Thoracic aorta (tissue), 2 donors: ENCODE measurements at places on chromosomes 11 and 22. TPM values are rescaled to one million over a fixed set of nuclear protein-coding genes. Genes with fewer than 3 reads are reported as not detected.

Gene APOBEC3H
- not detected for total RNA-seq

GRCh38 chr22:30033901-30034300 is 46.4 kb upstream of the HORMAD2 start:
- no peak overlapping the region for H3K4me3 ChIP-seq
- H3K4me1 ChIP-seq: no peaks in the 10 kb centered on the region
- no peak overlapping the region for H3K27ac ChIP-seq
- no peak for DNase-seq

Gene OR51E2
- total RNA-seq: not detected

DNA sequence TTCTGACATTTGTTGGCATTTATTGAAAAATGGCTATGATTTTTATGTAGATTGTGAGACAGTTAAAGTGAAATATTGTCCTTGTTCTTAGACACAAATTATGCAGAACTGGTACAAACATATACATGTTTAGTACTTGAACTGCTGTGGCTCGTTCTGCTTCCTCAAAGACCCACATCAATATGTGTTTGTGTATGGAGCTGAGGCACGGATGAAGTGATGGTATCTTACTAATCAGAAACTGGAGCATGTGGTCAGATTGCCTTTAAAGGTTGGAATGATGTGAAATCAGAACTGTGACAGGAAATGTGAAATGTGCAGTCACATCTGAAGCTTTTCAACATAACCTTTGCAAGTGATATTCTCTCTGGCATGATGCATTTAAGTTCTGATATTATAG is 130.4 kb downstream of the NAV2 start:
- no peak for DNase-seq
- H3K36me3 ChIP-seq: peaks cover 12% of the 10 kb centered on the region
- no peaks in the 10 kb centered on the region for H3K27me3 ChIP-seq

DNA sequence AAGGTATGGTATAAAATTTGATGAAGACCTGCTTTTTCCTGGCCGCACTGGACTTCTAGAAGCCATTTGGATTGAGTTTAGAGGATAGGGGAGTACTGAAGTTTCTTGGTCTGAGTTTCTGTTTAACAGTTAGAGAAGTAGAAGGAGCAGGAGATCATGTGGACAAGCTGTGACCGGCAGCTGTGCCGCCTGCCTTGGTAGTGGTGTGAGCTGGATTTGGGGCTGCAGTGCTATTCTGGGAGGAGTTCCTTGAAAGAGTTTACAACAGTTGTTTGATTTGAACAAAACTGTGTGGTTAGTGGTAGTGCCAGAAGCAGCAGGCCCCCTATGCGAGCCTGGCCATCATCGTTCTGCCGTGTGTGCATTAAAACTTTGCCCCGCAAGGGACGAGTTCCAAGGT is 105.2 kb downstream of the PDHX start:
- H3K36me3 ChIP-seq: no peaks in the 10 kb centered on the region
- no peaks in the 10 kb centered on the region for H3K4me1 ChIP-seq
- no peaks in the 10 kb centered on the region for H3K27me3 ChIP-seq
- H3K27ac ChIP-seq: no peak overlapping the region
- no peak overlapping the region for H3K4me3 ChIP-seq
